ENCODE measurements at places on chromosomes 11 and 22.

DNA sequence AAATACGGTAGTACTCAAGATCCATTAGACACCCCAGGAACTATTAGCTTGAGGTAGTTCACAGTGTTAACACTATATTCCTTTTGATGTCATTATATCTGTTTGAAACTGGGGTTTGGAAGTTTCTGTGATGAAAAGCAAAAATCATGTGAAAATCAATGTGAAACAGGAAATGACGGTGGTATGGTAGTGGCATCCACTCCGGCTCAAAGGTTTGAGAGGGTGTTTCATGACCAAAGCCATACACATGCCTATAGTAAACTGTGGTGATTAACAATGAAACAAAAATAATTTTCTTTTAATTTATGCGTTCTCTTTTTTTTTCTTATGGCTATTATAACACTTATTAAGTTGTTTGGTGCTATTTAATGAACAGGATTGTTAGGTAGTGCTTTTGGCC, 10.9 kb downstream of the RAB38 start:
- DNase-seq: no peak

DNA sequence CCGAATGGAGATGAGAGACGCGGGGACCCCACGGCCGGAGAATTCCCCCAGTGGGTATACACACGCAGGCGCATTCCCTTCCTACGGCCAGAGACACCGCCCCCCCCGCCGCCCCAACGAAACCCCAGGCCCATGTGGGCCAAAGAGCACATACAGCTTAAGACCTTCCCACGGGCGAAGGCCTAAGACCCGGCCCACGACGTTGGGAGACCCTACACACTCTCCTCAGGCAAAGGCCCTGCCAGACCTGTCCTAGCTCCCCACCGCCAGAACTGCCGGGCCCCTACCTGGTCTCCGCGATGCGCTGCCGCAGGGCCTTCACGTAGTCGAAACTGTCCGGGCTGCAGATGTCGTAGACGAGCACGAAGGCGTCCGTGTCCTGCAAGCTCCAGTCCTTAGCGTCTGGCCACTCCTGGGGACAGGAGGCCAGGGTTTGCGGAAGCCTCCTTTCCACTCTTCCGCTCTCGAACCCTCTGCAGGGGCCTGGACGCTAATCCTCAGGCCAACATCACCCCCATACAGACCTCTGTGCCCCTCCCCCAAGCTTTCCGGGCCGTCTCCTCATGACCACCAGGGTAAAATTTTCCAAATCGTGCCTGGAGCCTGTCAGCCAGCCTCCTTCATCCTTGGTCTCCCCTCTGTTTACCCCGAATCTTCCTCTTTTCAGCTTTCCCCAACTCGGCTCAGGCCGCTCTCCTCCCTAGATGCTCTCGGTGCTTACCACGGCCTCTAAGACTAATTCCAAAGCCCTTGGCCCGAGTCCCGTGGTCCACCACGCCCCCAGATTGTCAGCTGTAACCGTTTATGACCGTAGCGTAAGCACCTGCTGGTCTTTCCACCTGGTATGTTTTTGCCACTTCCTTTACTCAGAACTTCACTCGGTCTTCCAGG, 1.7 kb downstream of the RASL10A start:
- peak; percentile 53 for DNase-seq

DNA sequence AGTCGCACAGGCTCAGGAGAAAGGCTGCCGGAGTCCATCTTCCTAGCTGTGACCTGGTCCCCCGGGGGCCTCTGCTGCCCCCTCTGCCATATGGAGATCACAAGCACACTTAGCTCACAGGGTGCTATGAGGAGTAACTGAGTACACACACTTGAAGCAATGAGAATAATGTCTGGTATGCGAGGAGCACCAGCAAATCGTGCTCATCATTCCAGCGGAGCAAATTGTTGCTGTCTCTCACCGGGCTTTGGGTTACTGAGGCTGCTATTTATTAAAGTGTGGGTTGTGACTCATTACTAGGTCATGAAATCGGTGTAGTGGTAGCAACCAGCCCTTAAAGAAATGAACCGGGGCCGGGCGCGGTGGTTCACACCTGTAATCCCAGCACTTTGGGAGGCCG, 48.1 kb upstream of the EIF3D start:
- DNase-seq: no peak

DNA sequence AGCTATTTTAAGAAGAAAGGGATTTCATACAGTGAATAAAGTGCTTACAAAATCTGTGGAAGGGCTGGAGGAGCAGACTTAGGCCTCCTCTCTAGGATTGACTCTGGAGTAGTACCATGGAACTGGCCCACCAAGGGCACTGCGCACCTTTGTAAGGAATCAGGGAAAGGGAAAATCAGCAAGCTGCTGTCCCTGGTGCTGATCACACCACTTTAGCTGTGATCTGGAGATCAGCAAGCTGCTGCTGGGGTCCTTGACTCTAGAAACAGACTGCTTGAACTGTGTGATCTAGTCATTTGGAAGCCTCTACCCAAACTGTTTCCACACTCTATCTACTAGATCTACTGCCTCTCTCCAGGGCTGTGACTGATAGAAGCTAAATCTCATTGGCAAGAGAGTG, 18.4 kb upstream of the TECTA start:
- no peak for DNase-seq

- DNase-seq: no peak
Observed at GRCh38 chr22:20312396-20313191, 7.3 kb downstream of the DGCR6L start.

GRCh38 chr11:68658097-68658496, 26.2 kb upstream of the GAL start:
- no peak for DNase-seq

DNA sequence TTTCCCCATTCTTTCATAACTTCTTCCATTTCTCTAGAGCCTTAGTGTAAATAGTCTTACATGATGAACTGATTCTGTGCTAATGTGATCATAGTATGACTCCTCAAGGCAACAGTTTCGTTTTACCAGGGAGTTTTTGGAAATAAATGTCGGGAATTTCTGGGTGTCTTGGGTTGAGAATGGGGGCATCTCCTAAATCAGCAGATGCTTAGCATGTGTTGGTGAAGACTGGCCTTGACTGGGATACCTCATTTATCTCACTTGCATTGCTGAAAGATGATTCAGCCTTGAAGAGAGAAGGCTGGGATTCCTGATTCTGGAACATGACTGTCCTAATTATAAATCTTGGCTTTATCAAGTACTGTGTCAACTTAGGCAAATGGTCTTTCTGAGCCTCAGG, 115.7 kb upstream of the C11orf87 start:
- DNase-seq: no peak

DNA sequence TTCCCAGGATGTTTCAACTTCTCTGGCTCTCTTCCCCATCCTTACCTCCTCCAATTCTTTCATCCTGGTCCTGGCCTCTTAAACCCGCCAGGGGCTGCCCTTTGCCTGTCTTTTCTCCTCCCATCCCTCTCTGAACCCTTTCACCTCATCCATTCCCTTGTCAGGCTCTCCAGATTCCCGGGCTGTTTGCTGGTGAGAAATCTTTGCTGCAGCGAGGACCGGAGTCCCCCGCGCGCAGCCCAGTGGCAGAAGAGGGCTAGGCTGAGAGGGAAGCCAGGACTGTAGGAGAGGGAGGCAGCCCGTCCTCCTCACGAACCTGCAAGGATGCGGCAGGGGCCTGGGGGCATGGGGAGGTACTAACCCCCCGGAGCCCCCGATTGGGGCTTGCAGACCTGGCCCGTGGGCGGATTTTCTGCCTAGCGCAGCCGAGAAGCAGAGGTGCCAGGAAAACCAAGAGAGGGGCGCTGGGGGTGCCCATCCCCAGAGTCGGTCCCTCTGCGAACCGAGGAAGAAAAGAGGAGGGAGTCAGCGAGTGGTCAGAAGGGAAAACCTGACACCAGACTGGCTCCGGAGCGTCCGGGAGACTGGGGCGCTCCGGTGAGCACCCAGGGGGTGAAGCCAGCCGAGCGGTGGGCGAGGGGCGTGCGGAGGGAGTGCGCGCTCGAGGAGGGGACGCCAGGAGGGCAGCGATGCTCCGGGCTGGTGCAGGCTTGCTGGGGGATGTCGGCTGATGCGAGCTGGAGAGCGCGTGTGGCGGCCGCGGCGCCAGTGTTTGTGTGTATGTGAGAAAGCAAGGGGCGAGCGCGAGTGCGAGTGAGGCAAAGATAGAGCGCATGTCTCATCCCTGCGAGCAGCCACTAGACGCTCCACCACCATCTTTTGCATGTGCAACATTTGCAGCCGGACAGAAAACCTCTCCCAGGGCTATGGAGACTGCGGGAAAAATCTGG, at the start of gene GRIA4:
TSS of gene GRIA4 (plus strand) at position 242 of the 950 bp plus-strand sequence. CDS start 925 bp downstream, outside the sequence.
- DNase-seq: peak; percentile 79

DNA sequence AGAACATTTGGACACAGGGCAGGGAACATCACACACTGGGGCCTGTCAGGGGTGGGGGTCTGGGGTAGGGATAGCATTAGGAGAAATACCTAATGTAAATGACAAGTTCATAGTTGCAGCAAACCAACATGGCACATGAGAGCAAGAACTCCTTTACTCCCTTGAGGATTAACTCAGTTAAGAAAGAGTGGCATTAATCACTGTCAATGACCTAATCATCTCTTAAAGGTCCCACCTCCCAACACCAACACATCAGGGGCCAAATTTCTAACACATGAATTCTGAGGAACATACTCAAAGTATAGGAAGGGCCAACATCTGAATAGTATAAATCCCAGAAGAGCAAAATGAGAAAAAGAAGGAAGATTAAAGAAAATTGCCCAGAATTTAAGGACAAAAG, 272.9 kb downstream of the SWAP70 start:
- no peak for DNase-seq

DNA sequence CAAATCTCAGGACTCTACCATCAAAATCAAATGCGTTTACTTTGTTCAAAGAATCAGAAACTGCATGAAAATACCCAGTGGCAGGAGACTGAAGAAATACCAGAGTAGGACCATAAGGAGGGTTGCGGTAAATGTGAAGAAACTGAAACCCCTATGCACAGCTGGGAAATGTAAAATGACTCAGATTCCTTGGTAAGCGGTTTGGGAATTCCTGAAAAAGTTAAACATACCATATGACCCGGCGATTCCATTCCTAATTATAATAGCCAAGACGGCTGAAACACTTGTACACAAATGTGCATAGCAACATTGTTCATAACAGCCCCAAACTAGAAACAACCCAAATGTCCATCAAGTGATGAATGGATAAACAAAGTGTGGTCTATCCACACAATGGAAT, 114.1 kb upstream of the GRAMD1B start:
- DNase-seq: no peak

GRCh38 chr11:30328681-30329080, 5.8 kb downstream of the ARL14EP start:
- DNase-seq: no peak

DNA sequence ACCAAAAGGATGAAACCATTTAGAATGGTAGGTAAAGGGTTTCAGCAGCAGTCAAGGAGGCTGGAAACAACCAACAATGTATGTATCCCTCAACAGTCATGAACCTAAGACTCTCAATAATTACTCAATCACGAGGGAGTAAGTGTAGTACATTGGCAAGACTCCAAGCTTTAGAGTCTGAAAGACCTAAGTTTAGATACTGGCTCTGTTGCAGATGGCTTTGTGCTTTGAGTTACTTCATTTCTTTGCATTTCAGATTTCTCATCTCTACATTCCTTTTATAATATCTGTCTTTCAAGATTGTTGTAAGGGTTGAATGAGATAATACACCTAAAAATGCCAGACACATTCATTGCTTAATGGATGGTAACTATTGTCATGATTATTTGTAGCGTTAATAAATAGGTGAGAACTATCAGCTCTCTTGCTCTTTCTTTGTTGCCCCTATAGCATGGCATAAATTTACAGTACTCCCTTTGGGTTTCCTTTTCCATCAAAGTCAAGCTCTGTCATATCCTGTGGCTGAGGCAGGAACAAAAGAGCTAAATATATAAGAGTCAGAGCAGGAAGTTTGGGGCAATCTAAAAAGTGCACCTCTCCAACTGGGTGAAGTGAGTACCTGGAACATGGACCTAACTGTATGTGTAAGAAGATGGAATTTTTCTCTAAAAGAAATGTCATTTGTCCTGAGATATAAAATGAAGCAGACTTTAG, 228.2 kb upstream of the ZC3H12C start:
- DNase-seq: no peak

GRCh38 chr11:64960719-64961118, 11.2 kb downstream of the MAJIN start:
- no peak for DNase-seq
